A673 (cell line): ENCODE measurements at places on chromosomes 6 and 20. TPM values are rescaled to one million over a fixed set of nuclear protein-coding genes. Genes with fewer than 3 reads are reported as not detected.

NFATC2 gene
- 0.64 and 0.76 TPM in 2 replicates for total RNA-seq

DNA sequence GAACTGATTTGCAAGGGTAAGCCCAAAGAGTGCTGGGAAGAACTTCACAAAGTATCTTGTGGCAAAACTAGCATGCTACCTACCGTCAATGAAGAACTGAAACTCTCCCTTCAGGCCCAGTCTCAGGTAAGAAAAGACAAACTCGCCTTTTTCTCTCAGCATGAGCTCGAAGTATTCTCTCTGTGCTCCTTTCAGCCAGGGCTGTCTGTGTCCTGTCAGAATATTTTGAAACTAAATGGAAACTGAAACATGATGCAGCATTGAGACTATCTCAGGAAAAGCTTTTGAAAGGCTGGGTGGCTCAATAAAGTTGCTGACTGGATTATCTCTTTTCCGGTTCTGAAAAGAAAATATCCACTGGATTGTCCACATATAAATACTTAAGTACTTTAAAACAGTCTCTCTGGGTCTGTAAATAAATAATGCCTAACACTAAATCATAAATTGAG lies 696 bp downstream of the CALHM5 start:
- DNase-seq, result peak; percentile 56

DNA sequence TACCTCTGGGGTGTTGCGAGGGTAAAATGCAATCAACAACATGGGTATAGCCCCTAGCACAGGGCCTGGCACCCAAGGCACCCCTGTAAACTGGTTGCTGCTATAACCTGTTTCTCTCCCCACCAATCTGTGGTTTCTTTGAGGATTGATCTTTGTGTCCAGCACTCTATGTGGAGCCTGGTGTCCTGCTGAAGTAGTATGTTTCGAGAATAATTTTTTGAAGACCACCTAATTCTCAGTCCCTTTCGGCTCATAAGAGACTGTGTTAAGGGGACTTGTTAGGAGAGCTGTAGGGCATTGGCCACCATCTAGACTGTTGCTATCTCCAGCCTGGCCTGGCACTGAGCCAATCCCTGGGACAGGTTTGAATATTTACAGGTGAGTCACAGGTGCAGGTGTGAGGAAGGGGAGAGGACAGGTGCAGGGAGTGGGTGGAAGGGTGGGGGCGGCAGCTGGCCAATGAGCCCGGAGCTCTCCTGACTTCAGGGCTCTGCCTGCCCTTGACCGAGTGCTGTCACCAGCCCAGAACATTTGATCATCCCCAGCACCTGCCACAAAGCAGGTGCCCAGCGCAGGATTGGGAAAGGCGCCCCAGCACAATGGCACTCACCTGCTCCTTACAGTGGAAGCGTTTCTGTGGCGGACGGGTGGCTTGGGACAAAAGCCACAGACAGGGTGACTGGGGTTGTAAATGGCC lies 8.1 kb upstream of the C20orf144 start:
- DNase-seq, result no peak

GRCh38 chr6:54903884-54904283 lies 57.3 kb downstream of the FAM83B start:
- no peak for DNase-seq

DNA sequence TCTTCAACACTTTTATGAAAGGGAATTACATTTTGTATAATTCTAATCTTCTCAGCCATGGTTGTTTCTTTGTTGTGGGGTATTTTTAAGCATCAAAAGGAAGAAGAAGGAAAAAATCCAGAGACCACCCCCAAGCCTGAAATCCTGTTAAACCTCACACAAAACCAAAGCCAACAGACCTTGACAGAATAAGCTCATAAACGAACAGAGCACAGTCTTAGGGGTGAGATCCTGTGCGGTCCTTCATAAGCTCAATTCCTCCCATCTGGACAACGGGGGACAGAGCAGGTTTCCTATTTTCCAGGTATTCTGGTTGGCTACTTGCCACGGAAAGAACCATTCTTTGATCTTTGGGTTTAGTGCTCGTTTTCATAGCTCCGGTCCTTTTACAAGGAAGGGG lies 151.3 kb upstream of the SULF2 start:
- no peak for DNase-seq

DNA sequence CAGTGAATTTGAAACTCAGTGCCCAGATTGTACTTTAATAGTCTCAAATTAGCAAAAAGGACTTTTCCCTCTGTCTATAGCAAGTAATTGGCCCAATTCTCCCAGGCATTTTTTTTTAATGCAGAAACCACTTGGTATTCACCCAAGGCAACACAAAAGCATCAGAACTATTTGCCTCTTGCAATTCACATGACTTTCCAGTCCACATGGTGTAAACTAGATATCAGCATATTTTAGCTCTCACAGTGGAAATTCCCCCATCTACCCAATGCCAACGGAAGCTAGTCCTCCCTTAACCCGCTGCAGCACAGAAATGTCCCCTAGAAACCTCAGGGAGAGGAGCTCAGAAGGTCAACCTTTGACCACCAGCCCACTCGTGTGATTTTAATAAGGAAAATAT lies 103.4 kb upstream of the CDYL start:
- DNase-seq, result no peak

- DNase-seq, result no peak
These were observed 33.0 kb downstream of the SAMD3 start for GRCh38 chr6:130189531-130190397.

DNA sequence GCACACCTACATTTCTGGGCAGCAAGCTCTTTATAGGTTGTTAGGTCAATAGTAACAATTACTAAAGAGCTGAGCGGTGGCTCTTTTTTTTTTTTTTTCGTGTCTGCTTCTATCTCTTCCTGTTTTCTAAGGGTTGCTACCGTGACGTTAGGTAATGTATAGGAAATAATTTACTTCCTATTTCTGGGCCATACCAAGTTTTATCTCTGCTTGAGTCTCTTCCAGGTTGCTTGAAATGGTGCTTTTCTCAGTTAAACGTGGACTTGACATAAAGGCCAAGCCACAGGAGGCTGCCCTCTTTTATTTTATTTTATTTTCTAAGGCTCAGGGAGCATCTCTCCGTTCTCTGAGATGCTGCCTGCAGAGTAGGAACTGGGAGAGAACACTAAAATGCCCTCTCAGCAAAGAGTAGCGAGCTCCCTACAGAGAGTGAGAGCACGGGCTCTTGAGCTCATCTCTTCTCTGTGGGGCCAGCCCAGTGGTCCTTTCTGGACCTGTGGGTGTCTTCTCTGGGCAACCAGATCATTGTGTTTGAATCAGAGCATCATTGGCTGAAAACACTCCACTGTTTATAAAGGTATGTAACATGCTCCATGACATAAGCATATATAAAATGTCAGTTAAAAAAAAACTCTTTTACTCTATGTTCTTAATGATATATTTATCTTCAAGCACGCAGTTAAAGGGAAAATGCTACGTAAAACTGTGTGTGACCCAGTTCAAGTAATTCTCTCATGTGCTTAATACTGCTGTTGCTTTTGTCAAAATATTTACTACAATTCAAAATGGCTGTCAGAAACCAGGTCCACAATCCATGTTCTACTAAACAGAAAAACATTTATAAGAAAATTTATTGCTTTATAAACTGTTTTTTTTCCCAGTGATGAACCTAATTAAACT lies at the start of gene ZNF831:
Gene ZNF831 (plus strand): TSS at position 191 of the 900 bp plus-strand sequence. CDS start 27,199 bp downstream, outside the sequence.
- DNase-seq, result no peak
